ENCODE measurements at places on chromosomes 12 and 14. TPM values are rescaled to one million over a fixed set of nuclear protein-coding genes. Genes with fewer than 3 reads are reported as not detected.

GRCh38 chr12:12408265-12408690 is 51.4 kb downstream of the BORCS5 start:
- DNase-seq, result no peak

C14orf119 gene
- 37.2 TPM for total RNA-seq

DNA sequence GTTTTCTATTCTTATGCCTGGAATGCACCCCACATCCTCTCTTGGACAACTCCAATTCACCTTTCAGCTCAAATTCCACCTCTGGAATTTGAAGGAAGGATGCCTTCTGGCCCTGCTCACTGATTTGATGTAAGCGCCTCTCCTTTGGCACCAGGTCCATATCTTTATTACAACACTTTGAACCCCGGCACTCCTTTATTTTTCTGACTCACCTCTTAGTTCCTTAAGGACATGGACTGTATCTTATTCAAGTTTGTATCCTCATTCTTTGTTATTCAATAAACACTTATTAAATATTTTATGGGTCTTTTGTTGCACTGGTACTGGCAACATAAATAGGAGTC is 3.1 kb downstream of the GALC start:
- no peak for DNase-seq

CLEC4A gene
- total RNA-seq, result 2.1 TPM

DNA sequence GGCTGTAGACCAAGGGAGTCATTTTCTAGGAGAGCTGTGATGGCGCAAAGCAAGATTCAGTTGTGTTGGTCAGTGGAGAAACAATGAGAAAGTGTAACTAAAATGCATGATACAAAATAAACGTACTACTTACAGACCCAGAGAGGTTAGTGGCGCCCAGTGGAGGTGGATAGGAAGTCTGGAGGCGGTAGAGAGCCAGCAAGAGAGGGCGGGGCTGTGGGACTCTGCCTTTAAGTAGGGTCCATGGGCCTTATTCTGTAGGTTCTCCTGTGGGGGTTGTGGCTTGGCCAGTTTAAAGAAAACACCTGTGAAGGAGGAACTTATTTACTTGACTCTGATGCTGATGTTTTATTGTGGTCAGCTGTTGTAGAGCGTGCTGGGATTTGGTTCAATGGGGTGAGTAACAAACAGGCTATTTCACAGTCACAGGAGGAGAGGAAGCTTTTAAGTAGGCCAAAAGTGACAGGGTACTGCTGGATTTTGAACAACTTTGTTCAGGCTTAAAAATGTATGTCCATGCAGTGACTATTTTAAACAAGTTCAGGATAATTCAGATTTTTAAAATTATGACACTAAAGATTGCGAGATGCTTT is 1097.7 kb downstream of the TMTC2 start:
- DNase-seq, result no peak

MIP gene
- total RNA-seq, result not detected

DNA sequence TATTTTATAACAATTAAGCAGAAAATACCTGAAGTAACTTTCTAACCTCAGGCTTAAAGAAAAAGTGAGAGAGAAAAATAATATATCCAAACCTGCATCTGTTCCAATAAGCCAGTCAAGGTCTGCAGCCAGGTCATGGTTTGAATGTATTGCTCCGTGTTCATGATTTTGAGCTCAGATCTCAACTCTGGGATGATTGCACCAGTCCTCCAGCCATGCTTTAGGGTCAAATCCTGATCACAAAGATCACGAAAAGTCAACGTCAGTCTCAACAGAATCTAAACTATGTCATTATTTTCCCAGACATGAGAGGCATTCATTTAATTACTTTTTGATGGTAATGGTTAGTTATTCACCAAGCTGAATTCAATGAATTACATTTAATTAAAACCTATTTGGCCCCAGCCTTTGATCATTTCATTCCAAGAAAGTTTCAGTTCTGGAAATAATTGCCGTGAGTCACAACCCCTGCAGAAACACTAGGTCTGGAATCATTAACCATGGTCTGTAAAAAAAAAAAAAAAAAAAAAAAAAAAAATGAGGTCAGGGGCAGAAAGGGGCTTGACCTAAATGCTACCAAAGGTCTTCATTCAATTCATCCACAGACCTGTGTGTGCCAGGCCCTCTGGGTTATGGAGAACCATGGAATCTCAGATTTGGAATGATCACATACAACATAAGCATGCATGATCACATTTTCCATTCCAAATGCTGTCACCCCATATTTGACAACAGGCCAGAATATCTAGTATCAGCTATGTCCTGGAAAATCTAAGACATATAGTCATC is 55.6 kb downstream of the NT5DC3 start:
- no peak for DNase-seq

- DNase-seq, result no peak
Measured at GRCh38 chr12:94178882-94179281, 30.5 kb downstream of the PLXNC1 start.

- DNase-seq, result no peak
Measured at GRCh38 chr12:31903025-31903424, 56.2 kb upstream of the RESF1 start.

GRCh38 chr12:132145334-132145733 is 1.1 kb downstream of the NOC4L start:
- no peak for DNase-seq

DNA sequence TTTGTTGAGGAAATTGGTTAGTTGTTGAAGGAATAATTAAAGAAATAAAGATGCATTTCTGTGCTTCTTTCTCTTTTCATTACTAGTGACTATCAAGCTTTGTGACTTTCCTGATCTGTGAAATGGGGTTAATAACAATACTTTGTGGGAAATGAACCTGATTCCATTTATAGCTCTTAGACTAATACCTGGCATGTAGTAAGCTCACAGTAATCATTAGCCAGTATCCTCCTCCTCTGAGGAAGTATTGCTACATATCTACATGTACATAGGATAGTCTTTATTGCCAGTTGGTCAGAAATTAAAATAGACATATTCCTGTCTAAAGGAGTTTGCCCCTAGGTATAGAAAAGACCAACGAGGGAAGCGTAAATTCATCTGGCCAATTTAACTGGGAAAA is 1.8 kb upstream of the CCDC198 start:
- no peak for DNase-seq

GRCh38 chr12:64900540-64900939 is 76.1 kb downstream of the TBC1D30 start:
- no peak for DNase-seq

- no peak for DNase-seq
Measured at GRCh38 chr12:71295953-71296352, 138.2 kb upstream of the TSPAN8 start.

KRT79 gene
- total RNA-seq, result not detected

GRCh38 chr12:102769323-102769916 is 147.6 kb downstream of the PAH start:
- DNase-seq, result peak; percentile 31

EGLN3 gene
- 54.6 TPM for total RNA-seq

KRT78 gene
- not detected for total RNA-seq

DNA sequence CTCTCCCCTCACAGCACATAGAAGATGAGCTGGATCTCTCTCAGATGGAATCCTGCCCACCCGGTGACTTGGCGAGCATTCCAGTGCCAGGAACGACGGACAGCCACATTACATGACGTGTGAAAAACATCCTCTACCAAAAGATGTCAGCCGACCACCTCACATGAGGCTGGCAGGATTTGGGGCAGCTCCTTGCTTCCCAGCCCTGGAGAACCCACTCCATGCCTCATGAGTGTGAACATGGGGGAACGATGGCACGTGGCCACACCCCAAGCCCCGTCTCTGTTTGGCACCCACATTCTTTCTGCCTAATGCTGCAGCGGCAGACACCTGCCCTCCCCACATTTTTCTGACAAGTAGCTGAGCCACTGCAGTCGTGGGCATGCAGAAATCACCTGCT is 202.5 kb downstream of the CALM1 start:
- DNase-seq, result no peak

DNA sequence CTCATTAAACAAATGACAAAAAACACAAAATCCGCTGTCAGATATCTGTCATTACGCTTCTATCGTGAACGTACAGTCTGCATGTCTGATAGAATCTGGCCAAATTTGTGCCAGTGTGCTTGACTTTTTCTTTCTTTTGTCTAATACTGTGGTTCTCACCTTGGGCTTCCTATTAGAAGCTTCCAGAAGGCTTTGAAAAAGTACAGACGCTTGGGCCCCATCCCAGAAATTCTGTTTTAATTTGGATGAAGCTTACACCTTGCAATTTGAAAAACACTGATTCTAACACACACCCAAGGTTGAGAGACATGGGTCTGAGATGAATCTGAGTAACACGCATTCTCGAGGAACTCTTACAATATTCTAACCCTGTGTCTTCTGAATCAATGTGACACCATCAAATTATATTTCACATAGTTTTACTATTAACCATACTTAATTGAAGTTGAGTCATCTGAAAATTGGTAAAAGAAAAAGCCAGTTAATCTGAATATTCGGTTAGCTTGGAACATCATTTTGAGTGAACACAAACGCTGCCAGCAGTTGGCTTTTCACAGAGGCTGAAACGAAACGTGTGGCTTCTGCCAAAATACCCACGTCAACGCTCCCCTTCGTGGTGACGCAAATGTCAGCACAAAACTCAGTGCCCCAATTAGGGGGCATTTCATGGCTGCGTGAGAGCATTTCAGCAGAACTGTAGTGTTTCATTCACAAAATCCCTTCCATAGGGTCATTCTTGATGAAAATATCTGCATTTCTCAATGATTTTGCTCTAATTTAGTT is 420.5 kb downstream of the TMEM132D start:
- no peak for DNase-seq

CAPZA3 gene
- total RNA-seq, result not detected

DNA sequence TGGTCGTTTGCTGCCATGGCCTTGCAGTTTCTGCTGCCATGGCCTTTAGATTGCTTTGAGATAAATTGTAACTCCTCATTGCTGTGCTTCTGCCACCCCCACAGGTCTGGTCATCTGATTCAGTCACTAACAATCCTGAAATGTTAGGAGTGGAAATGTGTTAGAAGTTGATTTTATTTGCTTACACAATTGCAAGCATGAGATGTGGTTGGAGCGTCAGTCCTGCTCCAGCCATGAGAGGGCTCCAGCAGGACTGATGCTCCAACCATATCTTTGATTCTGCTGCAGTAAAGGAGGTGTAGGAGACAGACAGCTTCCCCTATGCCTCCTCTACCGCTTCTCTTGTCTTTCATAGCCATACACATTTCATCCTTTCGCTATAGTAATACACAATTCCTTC is 226.8 kb upstream of the RGS6 start:
- DNase-seq, result no peak

DNA sequence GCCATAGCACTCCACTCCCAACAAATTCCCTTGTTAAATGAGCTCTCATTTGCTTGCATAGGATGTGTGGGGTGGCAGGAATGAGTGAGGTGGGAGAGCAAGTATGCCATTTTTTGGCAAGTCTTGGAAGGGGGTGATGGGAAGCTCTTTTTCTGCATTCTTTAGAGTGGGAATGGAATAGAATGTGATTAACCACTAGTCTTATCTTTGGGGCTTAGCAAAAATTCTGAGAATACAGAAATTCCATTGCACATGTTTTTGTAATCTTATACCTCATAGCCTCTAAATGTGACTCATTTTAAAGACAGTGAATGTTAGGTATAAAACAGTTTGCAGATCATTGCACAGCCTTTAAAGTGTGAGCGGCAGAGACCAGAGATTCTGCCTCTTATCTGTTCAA is 28.4 kb upstream of the NEDD1 start:
- no peak for DNase-seq

- DNase-seq, result no peak
Measured at GRCh38 chr12:63911341-63911740, 66.8 kb downstream of the SRGAP1 start.

DNA sequence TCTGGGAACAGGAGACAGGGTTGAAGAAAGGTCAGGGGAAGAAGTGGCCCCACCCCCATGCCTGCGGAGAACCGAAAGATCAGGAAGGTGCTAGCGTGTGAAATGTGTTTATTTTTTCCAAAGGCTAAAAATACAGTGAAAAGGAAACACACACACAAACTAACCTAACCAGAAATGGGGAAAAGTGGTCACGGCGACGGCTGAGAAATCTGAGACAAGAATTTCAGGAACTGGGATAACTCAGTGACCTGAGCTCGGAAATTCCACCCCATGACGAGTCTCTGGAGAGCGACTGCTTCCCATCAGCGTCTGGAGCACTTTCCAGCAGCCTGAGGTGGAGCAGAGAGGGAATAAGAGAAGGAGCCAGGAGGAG is 16.6 kb upstream of the RND1 start:
- no peak for DNase-seq

RNF212B gene
- total RNA-seq, result not detected

- DNase-seq, result no peak
Measured at GRCh38 chr14:64170181-64170580, 124.0 kb downstream of the ESR2 start.

GRCh38 chr12:110743571-110744093 is 941 bp upstream of the PPP1CC start:
- no peak for DNase-seq

GRCh38 chr14:63788011-63788933 is 60.4 kb upstream of the SGPP1 start:
- DNase-seq, result no peak

CCDC184 gene
- 0.85 TPM for total RNA-seq

DNA sequence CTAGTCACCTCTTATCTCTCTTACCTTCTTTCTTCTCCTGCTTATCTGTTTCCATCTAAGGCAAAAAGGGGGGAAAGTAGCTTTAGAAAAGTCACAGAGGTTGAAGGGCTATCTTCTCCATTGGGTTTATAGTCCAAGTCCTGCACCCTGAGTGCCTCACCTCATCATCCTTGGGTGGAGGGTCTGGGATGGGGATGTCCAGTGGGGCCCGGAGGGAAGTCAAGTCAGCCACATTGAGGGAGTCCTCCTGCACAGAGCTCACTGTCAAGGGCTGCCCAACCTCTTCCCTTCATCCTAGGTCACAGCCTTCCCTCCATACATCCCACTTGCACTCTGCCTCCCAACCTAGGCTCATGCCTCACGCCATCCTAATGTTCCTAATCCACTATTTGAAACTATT is 1.2 kb downstream of the PSME2 start:
- DNase-seq, result no peak

DNA sequence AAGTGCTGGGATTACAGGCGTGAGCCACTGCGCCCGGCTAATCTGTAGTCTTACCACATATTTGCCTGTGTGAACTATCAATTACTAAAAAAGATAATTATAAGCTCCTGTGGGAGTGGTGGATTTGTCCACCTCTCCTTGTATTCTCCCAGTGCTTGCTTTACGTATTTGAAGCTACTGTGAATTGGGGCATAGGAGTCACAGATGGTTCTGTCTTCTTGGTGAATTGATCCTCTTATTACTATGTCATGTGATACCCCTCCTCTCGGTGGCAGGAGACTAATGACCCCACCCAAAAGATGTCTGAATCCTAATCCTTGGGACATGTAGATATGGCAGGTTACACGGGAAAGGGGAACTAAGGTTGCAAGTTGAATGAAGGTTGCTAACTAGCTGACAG is 11.8 kb downstream of the GPR132 start:
- DNase-seq, result no peak

All from urinary bladder (tissue), 4 donors.